Activated T-cell treated with anti-CD3 and anti-CD28 coated beads, Interleukin-2, amount 50 U/mL, for 72 hours (primary cell): ENCODE measurements at places on chromosomes 4 and X. TPM values are rescaled to one million over a fixed set of nuclear protein-coding genes. Genes with fewer than 3 reads are reported as not detected.

DNA sequence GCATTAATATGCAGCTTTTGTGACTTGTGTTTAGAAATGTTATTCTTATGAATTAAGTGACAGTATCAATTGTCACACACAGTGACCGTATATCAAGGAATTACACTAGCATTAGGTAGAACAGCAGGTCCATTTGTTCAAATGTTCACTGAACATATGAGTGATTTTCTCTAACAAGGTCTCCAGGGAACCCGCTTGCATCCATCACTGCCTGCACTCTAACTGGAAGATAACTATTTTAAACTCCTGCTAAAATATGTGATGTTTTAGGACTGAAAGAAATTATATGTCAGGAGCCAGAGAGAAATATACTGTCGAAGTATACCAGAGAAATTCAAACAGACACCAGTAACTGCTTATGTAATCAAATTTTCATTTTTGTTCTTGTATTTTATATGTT lies 1395.7 kb downstream of the PCDH18 start:
- H3K4me1 ChIP-seq: no peaks in the 10 kb centered on the region
- H3K27me3 ChIP-seq: no peaks in the 10 kb centered on the region
- H3K27ac ChIP-seq: no peak overlapping the region
- DNase-seq: no peak

DNA sequence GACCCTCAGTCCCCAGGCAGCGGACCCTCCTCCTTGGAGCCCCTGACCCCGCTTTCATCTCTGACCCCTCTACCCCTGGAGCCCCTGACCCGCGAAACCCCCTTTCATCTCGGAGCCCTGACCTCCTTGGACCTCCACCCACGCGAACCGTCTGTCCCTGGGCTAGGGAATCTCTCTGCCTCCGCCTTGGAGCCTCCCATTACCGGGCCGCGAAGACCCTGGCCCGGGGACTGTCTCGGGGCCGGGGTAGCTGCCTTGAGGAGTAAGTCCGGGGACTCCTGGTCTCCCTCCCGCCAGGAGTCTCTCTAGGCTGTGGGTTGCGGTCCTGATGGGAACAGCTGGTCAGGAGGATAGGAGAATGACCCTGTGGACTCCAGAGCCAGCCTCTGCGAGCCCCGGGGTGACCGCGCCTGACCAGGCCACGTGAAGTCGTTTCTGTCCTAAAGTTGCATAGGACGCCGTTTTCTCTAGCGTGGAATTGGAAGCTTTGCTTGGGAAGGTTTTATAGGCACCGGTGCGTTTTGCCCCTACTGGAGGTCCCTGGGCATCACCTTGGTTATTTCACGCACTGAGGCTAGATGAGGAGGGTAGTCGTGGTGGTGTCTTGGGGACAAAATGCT lies 824 bp downstream of the TBC1D14 start:
- H3K4me3 ChIP-seq: peak overlapping the region; percentile 97
- H3K36me3 ChIP-seq: no peaks in the 10 kb centered on the region
- peaks cover 11% of the 10 kb centered on the region for H3K27me3 ChIP-seq
- H3K27ac ChIP-seq: peak overlapping the region; percentile 82
- peak; percentile 23 for DNase-seq
- H3K4me1 ChIP-seq: peaks cover 56% of the 10 kb centered on the region

DNA sequence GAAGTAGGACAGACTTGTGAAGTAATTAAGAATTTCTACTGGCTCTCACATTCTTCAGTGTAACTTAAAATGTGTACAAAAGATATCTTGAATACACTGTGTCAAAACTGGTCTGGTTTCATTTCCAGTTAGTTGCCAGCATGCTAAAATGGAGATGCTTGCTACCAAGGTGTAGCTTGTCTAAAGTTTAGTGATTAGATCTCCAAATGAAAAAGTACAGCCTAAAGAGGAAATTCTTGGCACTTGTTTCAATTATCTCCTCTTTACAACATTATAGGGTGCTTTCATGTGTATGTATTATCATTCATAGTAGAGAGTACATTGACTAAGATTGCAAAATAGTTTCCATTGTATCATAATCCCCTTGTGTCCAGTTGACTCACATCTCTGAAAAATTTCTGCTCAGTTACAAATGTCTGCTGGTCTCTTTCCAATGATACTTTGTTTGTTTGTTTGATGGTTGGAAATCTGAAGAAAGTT lies 97.3 kb upstream of the SPRY1 start:
- H3K4me3 ChIP-seq: no peak overlapping the region
- H3K4me1 ChIP-seq: peaks cover 14% of the 10 kb centered on the region
- no peaks in the 10 kb centered on the region for H3K27me3 ChIP-seq
- DNase-seq: no peak

DNA sequence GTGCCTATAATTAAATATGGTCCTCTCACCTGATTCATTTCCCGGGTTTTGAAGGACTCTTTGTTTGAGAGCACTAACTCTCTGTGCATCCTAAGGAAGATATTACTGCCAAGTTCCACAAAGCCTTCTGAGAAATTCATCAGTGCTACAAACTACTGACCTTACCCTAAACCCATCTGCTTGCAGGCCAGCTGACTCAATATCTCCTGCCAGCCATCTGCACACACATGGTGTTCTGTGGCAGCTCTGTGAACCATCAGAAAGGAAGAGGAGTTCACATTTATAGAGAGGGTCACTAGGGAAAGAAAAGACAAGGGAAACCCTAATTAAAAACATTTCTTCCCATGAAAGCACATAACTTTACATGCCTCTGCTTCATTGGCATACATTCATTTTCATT lies 156.7 kb downstream of the ATP10D start:
- H3K4me1 ChIP-seq: no peaks in the 10 kb centered on the region
- H3K4me3 ChIP-seq: no peak overlapping the region
- no peak overlapping the region for H3K27ac ChIP-seq
- peaks cover 2% of the 10 kb centered on the region for H3K36me3 ChIP-seq
- DNase-seq: no peak

DNA sequence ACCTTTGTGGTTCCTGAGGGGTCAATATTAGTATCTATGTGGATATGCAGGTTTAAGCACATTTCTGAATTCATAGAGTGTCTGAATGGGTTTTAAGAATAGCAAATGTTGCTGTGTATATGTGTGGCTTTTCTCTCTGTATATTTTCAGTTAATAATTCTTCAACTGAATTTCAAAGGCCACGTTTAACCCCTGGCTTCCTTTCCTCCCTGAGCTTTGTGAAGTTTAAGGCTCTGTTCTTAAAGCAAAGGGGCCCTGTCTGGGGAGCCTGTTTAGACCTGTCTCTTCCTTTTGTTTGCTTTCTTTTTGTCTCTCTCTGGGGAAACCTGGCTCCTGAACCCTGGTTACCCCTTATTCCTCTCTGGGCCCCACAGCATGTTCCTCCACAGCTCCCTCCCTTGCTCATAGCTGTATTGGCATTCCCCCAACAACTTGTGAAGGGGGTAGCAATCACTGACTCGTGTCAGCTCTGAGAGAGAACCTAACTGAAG lies 139.1 kb downstream of the COL4A6 start:
- H3K4me1 ChIP-seq: no peaks in the 10 kb centered on the region
- DNase-seq: no peak
- H3K27me3 ChIP-seq: peaks cover 30% of the 10 kb centered on the region

- H3K27ac ChIP-seq: no peak overlapping the region
- no peaks in the 10 kb centered on the region for H3K4me1 ChIP-seq
- no peaks in the 10 kb centered on the region for H3K36me3 ChIP-seq
- H3K4me3 ChIP-seq: no peak overlapping the region
- DNase-seq: no peak
Measured at GRCh38 chrX:12583543-12583942, 207.7 kb upstream of the PRPS2 start.

GRCh38 chrX:154068560-154068959 lies 29.0 kb downstream of the MECP2 start:
- H3K36me3 ChIP-seq: no peaks in the 10 kb centered on the region
- H3K4me3 ChIP-seq: no peak overlapping the region
- no peak for DNase-seq
- H3K27me3 ChIP-seq: peaks cover 15% of the 10 kb centered on the region

GRCh38 chr4:100960232-100960631 lies 387.1 kb downstream of the PPP3CA start:
- no peak for DNase-seq
- peaks cover 8% of the 10 kb centered on the region for H3K27me3 ChIP-seq
- no peaks in the 10 kb centered on the region for H3K36me3 ChIP-seq
- no peak overlapping the region for H3K27ac ChIP-seq
- peaks cover 4% of the 10 kb centered on the region for H3K4me1 ChIP-seq

GRCh38 chr4:147822128-147822527 lies 90.2 kb downstream of the ARHGAP10 start:
- no peak overlapping the region for H3K4me3 ChIP-seq
- H3K4me1 ChIP-seq: no peaks in the 10 kb centered on the region
- H3K27me3 ChIP-seq: no peaks in the 10 kb centered on the region

GRCh38 chrX:148426467-148426866 lies 74.0 kb upstream of the AFF2 start:
- no peaks in the 10 kb centered on the region for H3K36me3 ChIP-seq
- H3K27me3 ChIP-seq: peaks cover 26% of the 10 kb centered on the region
- no peak for DNase-seq

GRCh38 chr4:95091272-95091671 lies 333.5 kb downstream of the BMPR1B start:
- DNase-seq: no peak
- H3K27me3 ChIP-seq: peaks cover 5% of the 10 kb centered on the region
- peaks cover 13% of the 10 kb centered on the region for H3K4me1 ChIP-seq
- peak overlapping the region; percentile 32 for H3K27ac ChIP-seq
- H3K36me3 ChIP-seq: no peaks in the 10 kb centered on the region

DNA sequence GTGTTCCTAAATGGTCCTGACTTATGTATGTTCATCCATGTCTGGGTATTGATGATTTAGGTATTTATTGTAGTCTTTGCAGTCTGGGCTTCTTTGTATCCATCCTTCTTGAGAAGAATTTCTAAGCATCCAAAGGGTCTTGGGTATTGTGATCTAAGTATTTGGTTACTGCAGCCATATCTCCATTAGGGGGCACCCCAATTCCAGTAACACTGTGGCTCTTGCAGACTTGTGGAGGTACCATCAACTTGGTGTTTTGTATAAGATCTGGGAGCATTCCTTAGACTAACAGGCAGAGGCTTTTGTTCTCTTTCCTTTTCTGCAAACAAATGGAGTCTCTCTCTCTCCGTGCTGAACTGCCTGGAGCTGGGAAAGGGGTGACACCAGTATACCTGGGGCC lies 113.7 kb upstream of the NEXMIF start:
- DNase-seq: peak; percentile 8
- H3K36me3 ChIP-seq: peaks cover 9% of the 10 kb centered on the region
- H3K4me1 ChIP-seq: no peaks in the 10 kb centered on the region
- H3K27ac ChIP-seq: no peak overlapping the region

DNA sequence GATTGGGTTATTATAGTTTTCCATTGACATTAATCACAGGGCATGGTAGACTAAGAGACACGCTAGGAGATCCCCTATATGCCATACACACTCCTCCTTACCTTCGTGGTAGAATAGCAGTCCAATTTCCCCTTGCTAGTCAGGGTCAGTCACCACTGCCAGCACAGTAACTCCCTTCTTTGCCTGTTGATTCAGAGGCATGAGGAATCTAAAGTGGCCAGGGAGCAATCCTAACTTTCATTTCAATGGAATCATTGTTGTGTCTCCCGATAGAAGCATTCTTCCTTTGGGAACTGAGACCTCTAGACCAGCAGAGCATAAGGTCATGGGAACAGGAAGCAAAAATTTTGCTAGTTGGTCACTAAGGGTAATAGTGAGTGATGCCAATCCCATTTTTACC lies 51.1 kb downstream of the COL25A1 start:
- no peak overlapping the region for H3K4me3 ChIP-seq
- no peak for DNase-seq
- no peaks in the 10 kb centered on the region for H3K27me3 ChIP-seq

GRCh38 chr4:135515295-135515694 lies 1313.7 kb upstream of the PABPC4L start:
- H3K27ac ChIP-seq: no peak overlapping the region
- DNase-seq: no peak
- no peaks in the 10 kb centered on the region for H3K4me1 ChIP-seq
- peaks cover 1% of the 10 kb centered on the region for H3K36me3 ChIP-seq

GRCh38 chrX:102063445-102064074 lies 61.9 kb upstream of the TCEAL2 start:
- no peak for DNase-seq
- H3K27me3 ChIP-seq: peaks cover 51% of the 10 kb centered on the region
- no peaks in the 10 kb centered on the region for H3K36me3 ChIP-seq
- H3K4me1 ChIP-seq: peaks cover 6% of the 10 kb centered on the region

DNA sequence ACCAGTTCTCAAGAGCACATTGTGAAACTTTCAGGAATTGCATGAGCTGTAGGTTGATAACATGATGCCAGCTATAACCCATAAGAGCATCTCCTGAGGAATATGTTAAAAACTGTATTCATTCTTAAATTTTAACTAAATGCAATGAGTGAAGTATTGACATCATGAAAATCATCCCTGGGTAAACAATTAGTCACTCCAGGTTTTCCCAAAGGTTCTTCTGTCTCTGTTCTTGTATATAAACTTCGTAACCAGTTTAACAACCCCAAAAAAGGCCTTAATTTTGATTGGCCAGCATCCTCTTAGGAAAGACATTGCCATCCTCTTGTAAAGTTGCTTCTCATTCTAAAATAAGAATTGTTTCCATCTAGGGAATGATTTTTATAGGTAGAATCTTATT lies 80.4 kb downstream of the TET2 start:
- no peak overlapping the region for H3K4me3 ChIP-seq
- H3K4me1 ChIP-seq: peaks cover 8% of the 10 kb centered on the region
- H3K27ac ChIP-seq: no peak overlapping the region
- peaks cover 5% of the 10 kb centered on the region for H3K36me3 ChIP-seq
- no peak for DNase-seq

DNA sequence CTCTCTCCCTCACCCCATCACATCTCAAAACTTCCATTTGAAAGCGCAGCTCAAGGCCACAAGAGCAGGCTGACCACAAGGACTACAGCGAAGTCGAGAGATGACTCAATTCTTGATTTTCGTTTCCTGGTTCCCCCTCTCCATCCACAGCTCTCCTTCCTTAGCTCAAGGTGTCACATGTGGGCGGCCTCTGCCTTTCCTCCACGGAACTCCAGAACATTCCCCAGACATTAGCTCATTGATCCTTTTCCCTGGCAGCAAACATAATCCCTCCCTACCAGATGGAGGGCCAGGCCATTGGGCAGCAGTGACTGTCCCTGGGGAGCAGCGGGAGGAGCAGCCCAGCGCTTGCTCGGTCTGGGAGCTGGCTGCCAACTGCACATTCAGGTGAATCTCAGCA lies 56.3 kb downstream of the CCDC149 start:
- H3K27me3 ChIP-seq: peaks cover 9% of the 10 kb centered on the region
- no peak for DNase-seq

HEPH gene
- 0.22 TPM for total RNA-seq

GPRASP2 gene
- total RNA-seq: 0.60 TPM

GAGE12G gene
- not detected for total RNA-seq

MYOZ2 gene
- not detected for total RNA-seq

CYBB gene
- total RNA-seq: 0.39 TPM

CRMP1 gene
- total RNA-seq: not detected

CXCR3 gene
- 14.6 TPM for total RNA-seq

POF1B gene
- 0.12 TPM for total RNA-seq

TMEM156 gene
- total RNA-seq: 37.2 TPM

PAGE1 gene
- total RNA-seq: not detected
